ENCODE measurements at places on chromosomes 11 and 22. TPM values are rescaled to one million over a fixed set of nuclear protein-coding genes. Genes with fewer than 3 reads are reported as not detected.
A peak's percentile ranks its signal among the peaks of the same experiment; 100 is the strongest.

GRCh38 chr11:71286701-71287643, 34.6 kb upstream of the SHANK2 start:
- no peak overlapping the region for H3K27ac ChIP-seq
- no peaks in the 10 kb centered on the region for H3K36me3 ChIP-seq
- no peak overlapping the region for H3K4me3 ChIP-seq
- H3K4me1 ChIP-seq = no peaks in the 10 kb centered on the region

- H3K27ac ChIP-seq = no peak overlapping the region
- no peak overlapping the region for H3K4me3 ChIP-seq
- DNase-seq = no peak
- peaks cover 36% of the 10 kb centered on the region for H3K36me3 ChIP-seq
- peaks cover 3% of the 10 kb centered on the region for H3K4me1 ChIP-seq
Measured at GRCh38 chr22:24413736-24414385, 13.5 kb upstream of the ADORA2A start.

DNA sequence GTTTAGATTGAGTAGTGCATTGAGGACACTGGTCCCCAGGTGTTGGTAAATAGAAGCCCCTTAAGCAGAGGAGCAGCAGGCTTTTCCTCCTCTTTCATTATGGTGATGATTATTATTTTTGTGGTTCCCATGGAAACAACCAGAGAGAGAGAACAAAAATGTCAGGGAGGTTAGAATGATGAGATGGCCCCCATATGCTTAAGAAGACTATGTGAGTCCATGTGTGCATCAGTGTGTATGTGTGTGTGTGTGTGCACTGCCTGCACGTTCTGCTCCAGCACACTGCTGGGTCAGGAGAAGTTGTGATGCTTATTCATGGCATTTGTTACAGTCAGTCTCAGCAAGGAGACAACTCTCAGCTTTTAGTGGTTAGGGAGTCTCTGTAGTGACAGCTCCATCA, 724.2 kb downstream of the NTM start:
- H3K36me3 ChIP-seq = no peaks in the 10 kb centered on the region
- H3K27me3 ChIP-seq = no peaks in the 10 kb centered on the region
- no peaks in the 10 kb centered on the region for H3K4me1 ChIP-seq
- H3K4me3 ChIP-seq = no peak overlapping the region
- DNase-seq = no peak
- H3K27ac ChIP-seq = no peak overlapping the region

- H3K27me3 ChIP-seq = no peaks in the 10 kb centered on the region
- H3K27ac ChIP-seq = no peak overlapping the region
- H3K36me3 ChIP-seq = no peaks in the 10 kb centered on the region
- peak; percentile 98 for DNase-seq
Measured at GRCh38 chr11:110513259-110513801, 83.6 kb downstream of the FDX1 start.

DNA sequence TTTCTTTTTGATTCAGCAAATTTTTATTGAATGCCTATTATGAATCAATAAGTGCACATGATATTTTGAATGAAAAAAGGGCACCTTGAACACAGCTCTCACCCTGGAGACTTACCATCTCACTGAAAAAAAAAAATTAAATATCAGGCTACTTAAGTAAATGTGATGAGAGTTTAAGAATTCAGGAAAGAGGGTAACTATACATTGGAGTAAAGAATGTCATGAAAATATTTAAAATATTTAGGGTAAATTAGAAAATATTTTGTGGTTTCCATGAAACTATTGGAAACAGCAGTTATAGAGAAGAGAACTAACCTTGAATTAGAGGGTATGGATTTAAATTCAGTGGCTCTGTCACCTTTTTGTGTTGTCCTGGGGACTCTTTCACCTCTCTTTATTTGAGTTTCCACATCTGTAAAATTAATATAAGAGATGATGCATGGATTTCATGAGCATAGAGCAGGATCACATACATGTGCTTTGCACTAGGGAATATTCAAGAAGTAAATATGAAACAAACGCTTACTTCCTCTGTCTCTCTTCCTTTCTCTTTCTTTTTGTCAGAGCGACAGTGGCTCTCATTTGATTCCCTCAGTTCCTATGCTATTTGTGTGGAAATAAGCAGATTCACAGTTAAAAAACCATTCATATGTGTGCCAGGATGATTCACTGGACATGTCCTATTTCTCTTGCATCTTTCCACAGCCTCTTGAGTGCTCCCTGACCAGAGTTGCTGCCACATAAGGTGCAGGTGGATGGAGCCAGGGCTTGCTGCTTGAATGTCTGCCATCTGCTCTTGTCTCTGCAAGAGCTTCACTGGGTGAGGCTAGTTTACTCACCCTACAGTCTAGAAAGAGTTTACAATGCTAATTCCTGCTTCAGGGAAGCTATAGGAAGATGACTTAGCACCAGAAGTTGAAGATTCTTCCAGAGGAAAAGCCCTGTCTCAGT, 533.1 kb downstream of the ETS1 start:
- H3K36me3 ChIP-seq = no peaks in the 10 kb centered on the region
- no peak overlapping the region for H3K4me3 ChIP-seq
- DNase-seq = no peak
- H3K27me3 ChIP-seq = no peaks in the 10 kb centered on the region

DNA sequence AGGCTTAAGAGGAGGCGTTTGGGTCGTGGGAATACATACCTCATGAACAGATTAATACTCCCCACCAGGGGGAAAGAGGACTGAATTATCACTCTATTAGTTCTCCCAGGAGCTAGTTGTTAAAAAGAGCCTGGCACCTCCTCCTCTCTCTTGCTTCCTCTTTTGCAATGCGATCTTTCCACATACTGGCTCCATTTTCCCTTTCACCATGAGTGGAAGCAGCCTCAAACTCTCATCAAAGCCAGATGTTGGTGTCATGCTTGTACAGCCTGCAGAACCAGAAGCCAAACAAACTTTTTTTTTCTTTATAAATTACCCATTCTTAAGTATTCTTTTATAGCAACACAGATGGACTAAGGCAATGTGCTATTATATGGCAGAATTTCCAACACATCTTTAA, 258.5 kb downstream of the FAM76B start:
- H3K27me3 ChIP-seq = no peaks in the 10 kb centered on the region
- no peaks in the 10 kb centered on the region for H3K36me3 ChIP-seq
- no peaks in the 10 kb centered on the region for H3K4me1 ChIP-seq
- DNase-seq = no peak

DNA sequence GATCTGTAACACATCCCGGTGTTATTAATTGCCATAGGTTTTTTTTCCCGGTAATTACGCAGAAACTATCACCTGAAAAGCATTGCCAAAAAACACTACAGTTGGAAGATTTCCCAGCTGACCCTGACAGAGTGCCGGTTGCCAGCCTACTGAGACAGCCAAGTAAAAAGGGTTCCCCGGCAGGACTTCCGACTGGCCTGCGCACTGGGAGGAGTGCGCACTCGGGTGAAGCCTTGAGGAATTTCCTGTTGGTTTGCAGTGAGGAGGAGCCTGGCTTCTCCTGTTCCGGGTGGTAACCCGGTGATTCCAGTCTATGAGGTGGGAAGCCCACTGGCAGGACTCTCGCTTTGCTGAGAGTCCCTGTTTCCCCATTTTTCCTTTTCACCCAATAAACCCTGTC, 52.1 kb downstream of the CNTF start:
- no peaks in the 10 kb centered on the region for H3K27me3 ChIP-seq
- no peaks in the 10 kb centered on the region for H3K4me1 ChIP-seq
- H3K36me3 ChIP-seq = no peaks in the 10 kb centered on the region
- no peak overlapping the region for H3K27ac ChIP-seq

GRCh38 chr11:34976496-34977088, 60.2 kb downstream of the PDHX start:
- H3K36me3 ChIP-seq = peaks cover 19% of the 10 kb centered on the region
- H3K27ac ChIP-seq = no peak overlapping the region
- no peak overlapping the region for H3K4me3 ChIP-seq
- peaks cover 12% of the 10 kb centered on the region for H3K4me1 ChIP-seq
- DNase-seq = no peak

GRCh38 chr11:111941963-111942362, 4.8 kb downstream of the DIXDC1 start:
- H3K4me1 ChIP-seq = no peaks in the 10 kb centered on the region
- H3K4me3 ChIP-seq = no peak overlapping the region
- H3K36me3 ChIP-seq = no peaks in the 10 kb centered on the region

GRCh38 chr11:121318848-121319834, 26.6 kb downstream of the SC5D start:
- H3K4me3 ChIP-seq = no peak overlapping the region
- no peak overlapping the region for H3K27ac ChIP-seq
- peak; percentile 46 for DNase-seq
- H3K4me1 ChIP-seq = no peaks in the 10 kb centered on the region

DNA sequence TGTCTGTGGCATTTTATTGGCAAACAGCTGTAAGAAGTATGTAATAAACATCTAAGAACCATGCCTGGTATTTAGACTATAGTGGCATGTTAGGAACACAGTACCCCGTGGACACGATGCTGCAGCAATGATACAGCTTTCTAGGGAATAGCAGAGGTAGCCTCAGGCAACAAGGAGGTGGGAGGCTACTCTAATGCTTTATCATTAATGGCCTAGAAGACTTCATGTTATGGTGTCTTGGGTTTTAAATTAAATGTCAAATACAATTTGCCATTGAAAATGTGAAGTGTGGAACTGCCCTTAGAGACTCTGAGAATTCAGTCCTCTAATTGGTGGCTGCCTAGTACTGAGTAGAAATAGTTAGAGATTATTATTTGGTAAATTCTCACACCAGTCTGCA, 516.9 kb downstream of the CNTN5 start:
- H3K27me3 ChIP-seq = no peaks in the 10 kb centered on the region
- no peak overlapping the region for H3K4me3 ChIP-seq
- no peaks in the 10 kb centered on the region for H3K36me3 ChIP-seq
- no peak overlapping the region for H3K27ac ChIP-seq
- H3K4me1 ChIP-seq = no peaks in the 10 kb centered on the region
- no peak for DNase-seq

- H3K4me3 ChIP-seq = no peak overlapping the region
- H3K4me1 ChIP-seq = no peaks in the 10 kb centered on the region
- no peaks in the 10 kb centered on the region for H3K27me3 ChIP-seq
- no peaks in the 10 kb centered on the region for H3K36me3 ChIP-seq
Measured at GRCh38 chr11:15430381-15430780, 315.7 kb downstream of the INSC start.

GRCh38 chr11:73520353-73521061, 77.4 kb downstream of the FAM168A start:
- no peak overlapping the region for H3K27ac ChIP-seq
- DNase-seq = no peak
- no peaks in the 10 kb centered on the region for H3K36me3 ChIP-seq
- H3K4me1 ChIP-seq = peaks cover 13% of the 10 kb centered on the region

DNA sequence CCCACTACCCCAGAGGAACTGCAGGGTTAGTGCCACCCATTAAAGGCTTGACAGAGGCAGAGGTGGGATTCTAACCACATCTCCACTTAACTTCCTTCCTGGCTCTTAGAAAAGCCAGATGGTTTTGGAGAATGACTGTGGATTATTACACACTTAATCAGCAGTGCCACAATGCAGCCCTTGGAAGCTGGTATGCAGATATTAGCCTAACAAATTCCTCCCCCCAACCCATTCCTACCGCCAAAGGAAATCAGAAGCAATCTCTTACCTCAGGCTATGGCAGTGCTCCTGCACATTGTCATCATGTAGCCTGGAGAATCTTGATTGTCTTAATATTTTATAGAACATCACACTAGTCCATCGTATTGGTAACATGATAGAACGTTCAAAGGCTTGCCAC, 23.2 kb upstream of the NRGN start:
- H3K27ac ChIP-seq = no peak overlapping the region
- DNase-seq = no peak
- H3K4me1 ChIP-seq = no peaks in the 10 kb centered on the region
- H3K36me3 ChIP-seq = no peaks in the 10 kb centered on the region
- H3K4me3 ChIP-seq = no peak overlapping the region

DNA sequence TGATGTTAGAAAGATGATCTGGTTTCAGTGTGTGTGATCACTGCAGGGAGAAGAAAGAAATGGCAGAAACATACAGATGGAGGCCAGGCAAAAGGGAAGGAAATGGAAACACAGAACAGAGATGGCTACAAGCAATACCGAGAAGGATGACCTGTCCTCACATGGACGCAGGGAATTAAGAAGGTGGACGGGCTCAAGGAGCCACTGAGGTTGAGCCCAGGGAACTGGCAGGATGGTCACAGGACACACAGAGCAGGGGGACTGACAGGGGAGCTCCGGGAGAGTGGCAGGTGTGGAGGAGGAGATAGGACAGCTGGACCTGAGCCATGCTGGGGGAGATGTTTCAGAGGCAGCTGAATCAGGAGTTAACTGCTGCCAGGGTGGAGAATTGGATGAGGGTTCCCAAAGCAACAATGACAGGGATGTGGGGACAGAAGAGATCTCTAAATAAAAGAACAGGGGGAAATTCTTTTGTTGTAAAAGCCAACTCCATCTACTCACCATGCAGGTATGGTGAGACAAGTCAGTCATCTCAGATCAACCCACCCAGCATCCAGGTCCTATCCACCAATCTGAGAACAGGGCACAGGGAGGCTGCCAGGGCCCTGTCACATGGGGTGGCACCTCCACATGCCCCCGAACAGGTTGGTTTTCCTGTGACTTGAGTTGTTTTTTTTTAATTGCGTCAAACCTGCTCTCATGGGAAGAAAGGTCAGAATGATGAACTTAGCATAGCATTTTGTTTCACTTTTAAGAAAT, 26.3 kb downstream of the KLHL22 start:
- H3K4me1 ChIP-seq = no peaks in the 10 kb centered on the region
- no peak for DNase-seq
- H3K27me3 ChIP-seq = no peaks in the 10 kb centered on the region
- H3K27ac ChIP-seq = no peak overlapping the region
- H3K4me3 ChIP-seq = no peak overlapping the region
- H3K36me3 ChIP-seq = no peaks in the 10 kb centered on the region

GRCh38 chr11:119377112-119377901, 4.2 kb downstream of the USP2 start:
- peaks cover 34% of the 10 kb centered on the region for H3K4me1 ChIP-seq
- H3K36me3 ChIP-seq = no peaks in the 10 kb centered on the region
- no peak for DNase-seq
- no peak overlapping the region for H3K27ac ChIP-seq

APOBEC3F gene
- total RNA-seq = 7.7 TPM

KDM4D gene
- 0.94 TPM for total RNA-seq

LRRC74B gene
- 9.0 TPM for total RNA-seq

POTEH gene
- not detected for total RNA-seq

OR4B1 gene
- total RNA-seq = not detected

INPP5J gene
- total RNA-seq = 6.5 TPM

SREBF2 gene
- 155 TPM for total RNA-seq

RIBC2 gene
- total RNA-seq = 7.0 TPM

FLRT1 gene
- 0.34 TPM for total RNA-seq
